Activated CD8-positive, alpha-beta T cell treated with anti-CD3 and anti-CD28 coated beads, Interleukin-2, amount 10 ng/mL, durations not matched to agents 7 days and 5 days (primary cell): ENCODE measurements at places on chromosomes 12 and 14.

DNA sequence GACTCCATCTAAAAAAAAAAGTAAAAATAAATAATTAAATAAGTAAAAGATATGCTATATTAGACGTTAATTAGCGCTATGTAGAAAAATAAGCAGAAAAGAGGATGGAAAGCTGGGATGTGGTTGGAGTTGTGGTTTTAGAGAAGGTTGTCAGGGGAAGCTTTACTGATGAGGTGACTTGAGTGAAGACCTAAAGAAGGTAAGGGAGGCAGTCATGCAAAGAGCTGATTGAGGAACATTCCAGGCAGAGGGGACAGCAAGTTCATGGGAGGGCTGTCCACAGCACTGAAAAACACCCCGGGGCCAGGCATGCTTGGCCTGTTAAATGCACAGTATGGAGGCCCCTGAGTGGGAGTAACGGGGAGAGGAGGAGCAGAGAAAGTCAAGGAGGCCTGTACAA lies 15.7 kb downstream of the SMAGP start:
- no peak for DNase-seq

DNA sequence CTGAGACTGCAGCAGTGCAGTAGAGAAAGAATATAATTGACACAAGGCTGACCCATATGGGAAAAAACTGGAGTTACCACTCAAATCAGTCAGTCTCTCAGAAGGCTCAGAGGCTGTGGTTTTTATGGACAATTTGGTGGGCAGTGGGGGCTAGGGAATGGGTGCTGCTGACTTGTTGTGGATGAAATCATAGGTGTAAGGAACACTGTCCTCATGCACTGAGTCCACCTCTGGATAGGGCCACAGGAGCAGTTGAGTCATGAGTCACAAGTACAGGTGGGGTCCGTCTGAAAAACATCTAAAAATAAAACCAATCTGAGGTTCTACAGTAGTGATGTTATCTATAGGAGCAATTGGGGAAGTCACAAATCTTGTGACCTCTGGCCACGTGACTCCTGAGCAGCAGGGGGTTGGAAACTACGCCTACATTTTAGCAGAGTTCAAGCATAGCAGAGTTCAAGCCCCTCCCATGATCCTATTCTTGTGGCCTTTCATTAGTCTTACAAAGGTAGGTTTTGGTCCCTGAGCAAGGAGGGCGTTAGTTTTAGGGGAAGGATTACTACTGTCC lies 18.1 kb upstream of the SGPP1 start:
- peak; percentile 25 for DNase-seq

DNA sequence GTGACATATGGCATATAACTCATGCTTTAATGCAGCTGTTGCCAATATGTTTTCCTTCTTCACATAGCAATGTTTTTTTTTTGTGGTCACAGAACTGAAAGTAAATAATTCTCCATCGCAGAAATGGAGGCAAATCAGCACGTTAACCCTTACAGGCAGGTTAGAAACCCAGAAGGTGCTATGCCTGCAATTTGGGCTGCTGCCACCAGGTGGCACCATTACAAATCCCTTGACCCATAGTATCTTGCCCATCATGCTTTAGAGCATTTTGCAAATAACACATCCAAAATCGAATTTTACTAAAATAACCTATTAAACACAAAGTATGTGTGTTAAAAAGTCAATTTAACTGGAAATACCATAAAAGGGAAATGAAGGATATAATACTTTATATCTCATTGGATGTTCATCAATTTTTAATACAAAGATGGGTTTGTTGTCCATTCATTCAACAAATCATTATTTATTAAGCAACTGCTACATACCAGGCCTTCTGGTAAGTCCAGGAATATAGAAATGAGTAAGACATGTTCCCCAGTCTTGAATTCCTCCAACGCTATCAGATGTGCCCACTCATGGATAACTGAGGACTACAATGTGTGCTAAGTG lies 340.1 kb downstream of the GLT1D1 start:
- peak; percentile 24 for DNase-seq

DNA sequence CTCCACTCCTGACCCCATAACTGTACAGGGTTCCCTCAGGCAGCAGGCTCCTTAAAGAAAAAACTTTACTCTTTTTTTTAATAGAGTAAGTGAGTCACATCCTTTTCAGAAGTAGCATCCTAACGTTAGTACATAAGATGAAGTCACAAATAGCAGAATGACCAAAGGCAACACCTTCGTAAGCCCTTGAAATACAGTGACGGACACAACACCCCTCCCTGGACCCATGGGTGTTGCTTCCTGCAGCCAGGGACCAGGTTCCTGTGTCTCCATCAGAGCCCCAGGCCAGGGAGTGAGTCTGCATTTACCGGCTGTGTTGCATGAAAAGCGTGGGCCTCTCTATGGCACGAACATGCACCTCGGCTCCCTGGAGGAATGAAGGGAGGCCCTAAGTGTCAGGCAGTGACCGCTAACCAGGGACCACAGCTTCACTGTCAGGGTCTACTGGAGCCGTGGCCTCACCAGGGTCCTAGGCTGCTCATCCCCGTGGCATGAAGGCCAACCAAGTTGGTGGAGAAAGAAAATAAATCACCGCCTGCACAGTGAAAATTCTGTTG lies 340.0 kb upstream of the SFSWAP start:
- DNase-seq = no peak

- no peak for DNase-seq
Observed at GRCh38 chr14:81982046-81982445, 448.4 kb upstream of the SEL1L start.

GRCh38 chr14:79357307-79357706 lies 854.0 kb downstream of the DIO2 start:
- DNase-seq = no peak

DNA sequence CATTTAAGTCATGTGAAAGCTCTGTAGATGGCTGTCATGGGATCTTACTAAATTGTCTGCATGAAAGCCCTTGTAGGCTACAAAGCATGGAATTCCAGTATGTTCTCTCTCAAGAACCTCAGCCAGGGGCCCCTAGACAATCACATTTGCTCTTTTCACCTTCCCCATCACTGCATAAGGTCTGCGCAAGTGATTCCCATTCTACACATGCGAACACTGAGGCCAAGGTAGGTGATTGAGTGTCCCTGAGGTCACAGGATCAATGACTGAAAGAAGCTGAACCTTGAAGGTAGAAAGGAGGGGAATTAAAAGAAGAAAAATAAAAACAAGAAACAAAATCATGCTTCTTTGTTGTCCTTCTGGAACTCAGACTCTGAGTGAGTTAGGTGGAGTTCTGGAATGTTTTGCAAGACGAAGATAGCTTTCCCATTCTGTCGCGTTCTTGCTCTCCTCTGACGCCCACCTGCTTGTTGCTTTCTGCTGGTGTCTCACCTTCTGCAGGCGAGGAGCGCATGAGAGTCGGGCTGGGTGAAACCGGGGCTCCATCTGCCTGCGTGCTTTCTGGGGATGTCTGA lies 79.9 kb downstream of the SPRING1 start:
- no peak for DNase-seq

GRCh38 chr12:110676171-110676570 lies 12.7 kb downstream of the HVCN1 start:
- no peak for DNase-seq

DNA sequence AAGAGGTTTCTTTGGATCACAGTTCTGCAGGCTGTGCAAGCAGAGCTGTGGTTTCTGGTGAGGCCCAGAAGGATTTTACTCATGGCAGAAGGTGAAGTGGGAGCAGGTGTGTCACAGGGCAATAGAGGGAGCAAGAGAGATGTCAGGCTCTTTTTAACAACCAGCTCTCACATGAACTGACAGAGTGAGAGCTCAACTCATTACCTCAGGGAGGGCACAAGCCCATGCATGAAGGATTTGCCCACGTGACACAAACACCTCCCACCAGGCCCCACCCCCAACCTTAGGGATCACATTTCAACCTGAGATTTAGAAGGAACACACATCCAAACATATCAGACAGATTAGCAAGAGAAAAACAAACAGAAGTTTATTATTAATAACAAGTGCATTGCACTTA lies 470.4 kb downstream of the GALC start:
- no peak for DNase-seq

- no peak for DNase-seq
Observed at GRCh38 chr12:73421832-73422231, 1115.8 kb upstream of the ATXN7L3B start.

DNA sequence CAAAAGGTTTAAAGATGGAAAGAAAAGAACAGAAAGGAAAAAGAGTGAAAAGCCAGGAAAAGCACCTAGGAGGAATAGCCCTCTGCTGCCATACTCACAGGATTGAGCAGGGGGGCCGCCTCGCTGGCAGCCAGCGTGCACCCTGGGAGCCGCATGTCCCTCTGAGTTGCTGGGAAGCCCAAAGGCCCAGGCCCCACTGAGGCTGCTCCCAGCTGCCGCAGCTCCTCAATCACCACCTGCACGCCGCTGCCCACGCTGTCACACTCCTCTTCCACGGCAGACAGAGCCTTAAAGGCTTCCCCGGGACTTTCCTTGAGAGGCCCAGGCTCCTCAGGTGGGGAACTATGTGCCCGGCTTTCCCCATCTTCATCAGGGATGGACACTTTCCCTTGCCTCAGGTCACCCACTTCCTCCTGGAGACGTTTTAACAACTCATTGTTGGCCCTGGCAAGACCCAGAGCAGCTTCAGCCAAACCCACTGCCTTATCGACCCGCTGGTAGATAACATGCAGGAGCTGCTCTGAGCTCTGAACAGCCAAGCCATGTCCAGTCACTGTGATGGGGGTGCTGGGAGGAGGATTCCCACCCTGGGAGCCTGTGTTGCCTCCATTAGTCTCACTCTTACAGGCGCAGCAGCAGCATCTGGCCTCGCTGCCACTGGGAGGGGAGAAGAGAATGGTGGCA lies 11.5 kb downstream of the C14orf93 start:
- DNase-seq = no peak

DNA sequence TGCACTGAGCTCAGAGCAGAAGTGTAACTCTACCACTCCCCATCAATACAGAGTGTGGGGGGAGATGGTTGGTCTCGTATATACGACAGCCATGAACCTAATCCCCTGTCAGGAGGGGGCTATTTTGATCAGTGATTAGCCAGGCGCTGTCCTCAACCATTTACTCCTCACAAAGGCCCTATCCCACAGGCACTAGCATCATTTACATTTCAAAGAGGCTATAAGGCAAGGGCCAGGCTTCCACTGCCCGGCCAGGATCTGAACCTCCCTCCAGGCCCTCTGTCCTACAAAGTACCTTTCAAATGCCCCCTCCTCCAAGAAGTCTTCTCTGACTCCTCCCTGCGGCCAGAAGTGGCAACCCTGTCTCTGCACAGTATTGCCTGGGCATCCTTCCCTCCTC lies 74.7 kb downstream of the ITPK1 start:
- DNase-seq = no peak

- no peak for DNase-seq
Observed at GRCh38 chr14:61575551-61576150, 119.7 kb upstream of the HIF1A start.

DNA sequence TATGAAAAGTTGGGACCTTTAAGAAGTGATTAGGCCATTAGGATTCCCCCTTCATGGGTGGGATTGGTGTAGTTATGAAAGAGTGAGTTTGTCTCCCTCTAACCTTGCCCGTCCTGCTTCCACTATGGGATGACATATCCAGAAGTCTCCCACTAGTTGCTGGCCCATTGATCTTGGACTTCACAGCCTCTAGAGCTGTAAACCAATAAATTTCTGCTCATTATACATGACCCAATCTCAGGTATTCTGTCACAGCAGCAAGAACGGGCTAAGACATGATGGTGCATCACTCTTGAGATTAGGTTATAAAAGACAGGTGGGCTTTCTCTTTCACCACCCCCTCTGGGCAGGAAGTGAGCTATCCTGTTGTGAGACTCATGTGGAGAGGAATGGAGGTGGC lies 8.6 kb upstream of the SMOC1 start:
- no peak for DNase-seq

DNA sequence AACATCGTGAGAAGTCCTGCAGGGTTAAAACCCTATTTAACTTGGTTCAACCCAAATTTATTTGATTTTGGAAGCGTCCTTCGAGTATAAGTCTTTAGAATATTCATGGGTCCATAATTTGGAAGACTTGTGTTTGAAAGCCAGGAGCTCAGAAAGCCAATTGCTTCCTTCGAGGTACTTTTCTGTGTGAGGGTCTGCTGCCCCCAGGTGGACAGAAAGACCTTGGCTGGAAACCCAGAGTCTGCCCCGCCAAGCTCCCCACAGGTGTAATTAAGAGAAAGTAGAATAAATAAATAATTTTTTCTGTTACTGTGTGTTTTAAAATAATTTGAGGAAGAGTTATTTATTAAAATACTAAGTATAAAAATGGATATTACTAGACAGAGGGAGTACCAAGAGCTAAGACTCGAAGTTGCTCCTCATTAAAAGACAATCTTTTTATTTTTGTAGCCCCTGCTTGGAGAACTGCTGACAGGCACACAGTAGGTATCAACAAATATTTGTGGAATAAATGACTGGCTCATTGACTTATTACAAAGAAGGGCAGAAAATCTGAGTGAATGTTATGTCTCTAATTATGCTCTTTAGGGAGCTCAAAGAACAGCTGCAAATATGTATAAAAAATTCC lies 105.8 kb downstream of the PAH start:
- peak; percentile 23 for DNase-seq

DNA sequence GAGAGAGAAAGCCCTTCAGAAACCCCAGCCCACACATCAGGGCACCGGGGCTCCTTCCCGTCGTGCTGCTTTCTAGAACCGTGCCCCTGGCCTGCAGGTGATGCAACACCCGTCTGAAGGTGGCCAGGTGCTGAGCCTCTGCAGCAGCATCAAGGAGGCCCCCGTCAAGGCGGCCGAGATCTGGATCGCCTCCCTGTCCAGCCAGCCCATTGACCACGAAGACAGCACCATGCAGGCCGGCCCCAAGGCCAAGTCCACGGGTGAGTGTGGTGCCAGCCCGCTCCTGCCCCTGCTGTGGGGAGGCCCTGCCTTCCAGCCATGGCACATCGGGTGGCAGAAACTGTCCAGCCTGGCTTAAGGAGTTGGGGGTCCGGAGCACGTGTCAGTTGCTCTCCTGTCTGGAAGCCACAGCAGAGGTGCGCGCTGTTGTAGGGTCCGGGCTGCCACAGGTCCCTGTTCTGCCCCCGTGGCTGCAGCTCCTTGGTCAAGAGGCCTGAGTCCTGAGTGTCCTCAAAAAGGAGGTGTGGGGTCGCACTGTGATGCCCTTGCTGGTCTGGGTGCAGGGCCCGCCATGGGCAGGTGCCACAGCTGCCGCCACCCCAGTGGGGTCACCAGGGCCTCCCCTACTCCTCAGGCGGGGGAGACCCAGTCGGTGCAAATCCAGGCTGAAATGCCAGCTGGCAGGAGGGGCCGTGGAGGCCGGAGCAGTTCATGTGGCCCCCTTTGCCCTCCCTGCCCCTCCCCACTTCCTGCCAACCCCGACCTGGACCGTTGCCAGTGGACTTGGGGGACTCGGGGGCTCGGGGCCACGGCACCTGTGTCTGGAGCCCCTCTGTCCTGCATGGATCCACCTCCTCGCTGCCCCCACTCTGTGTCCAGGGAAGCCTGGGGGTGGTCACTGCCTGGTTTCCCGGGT lies 31.0 kb upstream of the TEX22 start:
- DNase-seq = no peak

- DNase-seq = no peak
Observed at GRCh38 chr12:13428538-13429265, 232.2 kb downstream of the EMP1 start.

GRCh38 chr12:3885277-3886094 lies 12.3 kb upstream of the PARP11 start:
- peak; percentile 65 for DNase-seq
